ENCODE measurements at places on chromosomes 2 and 18.

- no peak for DNase-seq
Measured at GRCh38 chr2:180776921-180777320, 203.5 kb upstream of the UBE2E3 start.

GRCh38 chr2:26904839-26905238 lies 56.9 kb downstream of the DPYSL5 start:
- no peak for DNase-seq

- no peak for DNase-seq
Measured at GRCh38 chr2:132416723-132417395, at the start of gene GPR39. Gene GPR39, plus strand, starts transcription at chr2:132416805.

DNA sequence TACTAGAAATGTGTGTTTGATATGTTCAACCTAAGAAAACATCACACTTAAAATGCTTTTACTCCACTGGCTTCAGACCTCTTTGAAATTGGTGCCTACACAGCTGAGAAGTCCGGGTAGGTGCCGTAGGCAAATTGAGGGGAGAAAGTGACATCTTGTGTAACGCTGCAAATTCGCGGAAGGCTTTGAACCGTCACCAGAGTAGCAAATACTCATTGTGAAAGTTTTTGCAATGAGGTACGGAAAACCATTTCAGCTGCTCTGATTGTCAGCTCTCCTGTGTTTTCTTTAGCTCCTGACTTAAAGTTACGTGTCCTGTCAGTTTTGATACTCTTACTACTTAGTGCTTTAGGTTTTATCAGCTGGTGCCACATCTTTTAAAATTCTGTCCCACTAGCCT lies 224.5 kb downstream of the FAM210A start:
- DNase-seq = no peak

- no peak for DNase-seq
Measured at GRCh38 chr2:191567206-191567605, 110.7 kb upstream of the NABP1 start.

GRCh38 chr2:196208915-196209314 lies 37.5 kb upstream of the STK17B start:
- DNase-seq = no peak

DNA sequence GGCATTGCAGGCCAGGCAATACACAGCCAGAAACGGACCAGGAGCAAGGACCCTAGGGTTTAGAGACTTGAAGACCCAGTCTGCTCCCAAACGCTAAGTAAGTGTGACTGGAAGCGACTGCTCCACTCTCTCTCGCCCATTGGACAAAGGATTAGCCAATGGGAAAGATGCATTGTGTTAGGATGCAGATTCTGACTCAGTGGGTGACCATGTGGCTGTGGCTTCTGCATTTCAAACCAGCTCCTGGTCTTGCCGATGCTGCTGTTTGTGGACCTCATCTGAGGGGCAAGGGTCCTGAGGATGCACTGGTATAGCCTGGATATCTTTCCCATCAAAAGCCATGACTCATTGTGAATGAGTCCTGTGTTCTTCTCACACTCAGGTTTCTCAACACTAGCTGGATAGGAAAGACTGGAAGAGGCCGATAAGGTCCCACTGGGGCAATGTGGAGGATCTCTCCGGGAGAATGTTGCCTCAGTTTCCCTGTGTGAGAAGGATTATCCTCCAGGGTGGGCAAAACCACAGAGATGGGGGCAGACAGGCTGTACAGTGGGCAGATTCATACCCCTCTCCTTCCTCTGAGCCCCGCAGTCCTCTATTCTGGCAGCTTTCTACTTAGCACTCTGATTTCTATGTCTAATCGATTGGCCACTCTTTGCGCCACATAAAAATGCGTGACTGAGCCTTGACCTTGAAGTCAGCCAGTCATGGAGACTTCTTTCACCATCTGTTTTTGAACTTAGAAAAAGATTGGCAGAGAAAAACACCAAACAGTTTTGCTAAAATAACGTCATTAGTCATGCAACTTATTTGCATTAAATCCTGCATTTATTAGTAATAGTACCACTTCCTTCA lies 257.1 kb downstream of the PRKCE start:
- no peak for DNase-seq

DNA sequence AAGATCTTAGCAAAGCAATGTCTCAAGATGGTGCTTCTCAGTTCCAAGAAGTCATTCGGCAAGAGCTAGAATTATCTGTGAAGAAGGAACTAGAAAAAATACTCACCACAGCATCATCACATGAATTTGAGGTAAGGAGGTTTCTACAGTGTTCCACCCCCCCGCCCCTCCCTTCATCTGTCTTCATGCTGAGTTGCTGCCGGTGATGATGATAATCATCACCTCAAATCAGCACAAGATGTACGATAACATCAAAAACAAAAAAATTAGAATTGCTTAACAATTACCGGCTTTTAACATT lies 14.6 kb downstream of the UGP2 start:
- peak; percentile 96 for DNase-seq

DNA sequence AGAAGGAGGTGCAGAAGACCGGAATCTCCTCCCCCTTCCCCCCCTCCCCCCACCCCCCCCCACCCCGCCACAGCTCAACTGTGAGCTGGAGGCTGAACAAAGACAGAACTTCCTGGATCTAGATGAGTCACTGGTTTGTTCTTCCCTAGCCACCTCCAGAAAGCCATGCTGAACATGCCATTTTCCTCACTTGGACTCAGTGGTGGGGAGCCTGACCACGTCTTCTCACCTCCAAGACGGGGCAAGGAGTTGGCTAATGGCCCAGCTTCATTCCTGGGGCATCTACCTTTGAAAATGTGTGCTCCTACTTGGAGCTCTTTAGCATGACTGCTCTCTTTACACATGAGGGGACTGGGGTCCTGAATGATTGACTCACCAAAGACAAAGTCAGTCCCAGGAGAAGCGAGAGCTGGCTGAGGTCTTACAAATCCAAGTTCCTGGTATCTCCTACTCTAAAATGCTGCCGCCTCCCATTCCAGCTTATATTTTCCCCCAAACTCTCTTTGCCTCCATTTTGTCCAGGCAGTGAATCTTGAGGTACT lies 22.6 kb upstream of the FZD5 start:
- DNase-seq = peak; percentile 76

DNA sequence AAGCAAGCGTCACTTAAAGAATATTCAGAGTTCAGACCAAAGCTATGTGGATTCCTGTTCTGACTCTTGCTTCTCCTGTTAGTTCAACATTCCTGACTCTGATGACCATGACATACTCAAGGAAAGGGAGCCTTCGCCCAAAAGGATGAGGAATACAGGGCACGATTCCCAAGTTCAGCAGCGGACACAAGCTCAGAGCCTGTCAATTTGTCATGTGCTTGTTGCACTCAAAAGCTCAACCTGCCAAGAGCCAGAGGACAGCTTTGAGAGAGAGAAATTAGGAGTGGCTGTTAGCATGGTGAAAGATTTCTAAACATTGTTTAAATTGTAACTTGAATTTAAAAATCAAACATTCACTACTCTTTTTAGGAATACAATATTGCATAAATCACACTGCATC lies 33.3 kb downstream of the APLF start:
- DNase-seq = no peak

DNA sequence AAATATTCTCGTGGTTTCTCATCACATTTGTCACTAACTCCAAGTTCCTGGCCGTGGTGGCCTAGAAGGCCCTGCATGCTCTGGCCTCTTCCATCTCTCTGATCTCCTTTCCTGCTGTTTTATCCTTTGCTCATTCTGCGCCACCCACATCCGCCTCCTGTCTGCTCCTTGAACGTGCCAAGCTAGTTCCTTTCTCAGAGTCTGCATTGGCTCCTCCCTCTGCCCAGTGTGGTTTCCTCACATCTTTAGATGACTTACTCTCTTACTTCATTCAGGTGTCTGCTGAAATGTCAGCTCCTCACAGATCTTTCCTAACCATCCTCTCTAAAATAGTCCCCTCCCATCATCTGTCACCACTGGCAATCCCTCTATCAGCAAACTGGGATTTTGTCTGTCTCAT lies 158.6 kb upstream of the RBMS1 start:
- DNase-seq = peak; percentile 87

- no peak for DNase-seq
Measured at GRCh38 chr2:150876251-150876950, 385.3 kb downstream of the RBM43 start.

DNA sequence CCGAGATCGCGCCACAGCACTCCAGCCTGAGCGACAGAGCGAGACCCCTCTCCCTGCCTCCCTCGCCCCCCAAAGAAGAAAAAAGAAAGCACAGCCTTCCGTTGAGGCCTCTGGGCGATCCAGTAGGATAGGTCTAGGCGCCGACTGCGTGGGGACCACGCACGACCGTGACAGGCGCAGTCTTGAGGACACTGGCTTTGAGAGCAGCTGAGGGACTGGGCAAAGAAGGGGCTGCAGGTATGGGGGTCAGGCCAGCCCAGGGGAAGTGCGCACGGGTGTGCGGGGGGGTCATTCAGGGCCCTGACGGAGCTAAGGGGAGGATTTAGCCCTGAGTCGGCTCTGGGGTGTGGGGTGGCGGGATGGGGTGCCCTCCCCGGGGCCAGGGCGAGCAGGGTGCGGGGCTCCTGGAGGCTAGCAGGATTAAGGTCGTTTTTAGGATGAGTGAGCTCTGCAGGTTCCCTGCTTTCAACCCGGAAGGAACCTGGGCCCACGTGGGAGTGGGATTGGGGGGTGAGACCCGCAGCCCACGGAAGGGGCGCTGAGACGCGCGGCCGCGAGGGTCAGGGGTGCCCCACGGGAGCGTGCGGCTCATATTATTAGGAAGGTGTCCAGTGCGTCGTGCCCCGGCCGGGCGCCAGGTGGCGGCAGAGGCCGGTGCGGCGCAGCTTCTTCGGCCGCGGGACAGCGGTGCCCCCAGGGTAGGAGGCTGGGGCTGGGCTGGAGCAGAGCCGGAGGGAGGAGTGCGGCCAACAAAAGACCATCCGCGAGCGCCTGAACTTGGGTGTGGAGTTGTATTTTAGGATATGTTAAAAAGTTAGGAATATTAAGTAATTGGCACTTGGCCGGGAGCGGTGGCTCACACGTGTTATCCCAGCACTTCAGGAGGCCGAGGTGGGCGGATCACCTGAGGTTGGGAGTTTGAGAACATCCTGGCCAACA lies 20.5 kb upstream of the ZNF236 start:
- peak; percentile 31 for DNase-seq

DNA sequence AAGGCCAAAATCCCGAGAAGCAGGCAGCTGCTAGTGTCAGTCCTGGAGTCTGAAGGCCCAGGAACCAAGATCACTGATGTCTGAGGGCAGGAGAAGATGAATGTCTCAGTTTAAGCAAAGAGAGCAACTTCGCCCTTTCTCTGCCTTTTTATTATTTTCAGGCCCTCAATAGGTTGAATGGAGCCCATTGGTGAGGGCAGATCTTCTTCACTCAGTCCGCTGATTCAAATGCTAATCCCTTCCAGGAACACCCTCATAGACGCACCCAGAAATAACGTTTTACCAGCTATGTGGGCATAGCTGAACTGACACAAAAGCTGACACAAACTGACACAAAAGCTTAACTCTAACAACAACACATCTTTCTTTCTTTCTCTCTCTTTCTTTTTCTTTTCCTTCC lies 78.0 kb upstream of the KCNJ3 start:
- DNase-seq = no peak

GRCh38 chr2:85850451-85850850 lies 38.3 kb downstream of the ST3GAL5 start:
- no peak for DNase-seq

DNA sequence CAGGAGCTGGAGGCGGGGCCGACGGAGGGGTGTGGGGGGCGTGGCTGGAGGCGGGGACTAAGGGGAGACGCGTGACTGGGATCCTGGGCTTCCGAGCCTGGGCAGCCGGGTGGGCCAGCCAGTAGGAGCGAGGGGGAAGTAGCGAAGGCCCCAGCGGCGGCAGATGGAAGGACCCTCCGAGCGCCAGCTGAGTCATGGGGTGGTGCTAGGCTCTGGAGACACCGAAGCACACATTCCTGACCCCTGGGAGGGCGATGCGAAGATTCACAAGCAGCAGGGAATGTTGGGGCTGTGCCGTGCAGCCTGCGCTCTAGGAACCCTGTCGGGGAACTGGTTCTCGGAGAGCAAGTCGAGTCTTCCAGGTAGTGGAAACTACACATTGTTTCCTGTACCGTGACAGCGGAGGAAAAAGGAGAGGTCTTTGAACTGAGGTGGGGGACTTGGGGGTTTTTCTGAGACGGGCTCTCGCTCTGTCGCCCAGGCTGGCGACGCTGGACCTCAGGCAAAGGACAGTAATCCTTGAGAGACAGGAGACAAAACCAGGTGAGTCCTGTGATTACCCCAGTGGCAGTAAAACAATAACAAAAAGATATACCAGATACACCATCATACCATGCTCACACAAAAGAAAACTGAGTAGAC lies 650 bp upstream of the AFG3L2 start:
- DNase-seq = peak; percentile 99

DNA sequence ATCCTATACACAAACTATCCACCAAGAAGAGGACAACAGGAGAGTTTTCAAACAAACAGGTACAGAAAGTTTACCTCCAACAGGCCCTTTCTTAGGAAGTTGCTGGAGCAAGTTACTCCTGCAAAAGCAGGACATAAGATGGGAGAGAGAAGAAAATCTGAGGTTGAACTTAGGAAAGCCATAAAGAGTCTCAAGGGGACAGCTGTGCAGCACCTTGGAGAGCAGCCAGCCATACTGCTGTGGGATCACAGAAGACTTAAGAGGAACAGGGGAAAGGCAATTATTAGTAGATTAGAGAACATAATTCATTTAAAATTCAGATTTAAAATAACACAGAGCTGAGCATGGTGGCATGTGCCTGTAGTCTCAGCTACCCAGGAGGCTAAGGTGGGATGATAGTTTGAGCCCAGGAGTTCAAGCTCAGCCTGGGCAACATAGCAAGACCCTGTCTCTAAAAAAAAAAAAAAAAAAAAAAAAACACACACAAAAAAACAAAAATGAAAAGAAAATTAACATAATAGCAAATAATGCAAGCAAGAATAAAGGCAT lies 148.1 kb upstream of the SIX3 start:
- peak; percentile 30 for DNase-seq

GRCh38 chr2:99827296-99827999 lies 314.9 kb downstream of the AFF3 start:
- DNase-seq = peak; percentile 98

GRCh38 chr2:141021611-141022010 lies 1109.2 kb downstream of the LRP1B start:
- no peak for DNase-seq

GRCh38 chr2:189297446-189297845 lies 117.9 kb upstream of the COL5A2 start:
- DNase-seq = no peak

- DNase-seq = no peak
Measured at GRCh38 chr2:177404243-177404642, 11.7 kb downstream of the AGPS start.

DNA sequence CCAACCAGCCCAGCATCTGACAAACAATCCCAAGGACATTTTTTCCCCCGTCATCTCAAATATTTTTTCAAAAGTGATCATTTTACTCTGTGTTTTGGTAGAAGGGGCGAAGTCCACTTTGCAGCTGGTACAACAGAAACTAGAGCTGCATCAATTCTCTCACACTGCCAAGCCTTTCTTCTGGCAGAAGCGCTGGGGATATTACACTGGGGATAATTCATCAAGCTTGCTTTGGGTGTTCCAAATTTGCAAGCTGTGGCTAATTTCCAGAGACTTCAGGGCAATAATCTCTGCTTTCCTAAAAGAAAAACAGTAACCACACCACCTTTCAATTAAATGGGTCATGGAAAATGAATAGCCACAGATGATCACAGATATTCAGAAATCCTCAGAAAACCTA lies 238.3 kb downstream of the SLC8A1 start:
- DNase-seq = no peak

- no peak for DNase-seq
Measured at GRCh38 chr18:11322006-11322405, 172.6 kb upstream of the PIEZO2 start.

- no peak for DNase-seq
Measured at GRCh38 chr2:151484100-151484499, 74.4 kb downstream of the RIF1 start.

Data from MV-4-11 (cell line).